A549 (cell line): ENCODE measurements at places on chromosomes 1 and 21. TPM values are rescaled to one million over a fixed set of nuclear protein-coding genes. Genes with fewer than 3 reads are reported as not detected.

DNA sequence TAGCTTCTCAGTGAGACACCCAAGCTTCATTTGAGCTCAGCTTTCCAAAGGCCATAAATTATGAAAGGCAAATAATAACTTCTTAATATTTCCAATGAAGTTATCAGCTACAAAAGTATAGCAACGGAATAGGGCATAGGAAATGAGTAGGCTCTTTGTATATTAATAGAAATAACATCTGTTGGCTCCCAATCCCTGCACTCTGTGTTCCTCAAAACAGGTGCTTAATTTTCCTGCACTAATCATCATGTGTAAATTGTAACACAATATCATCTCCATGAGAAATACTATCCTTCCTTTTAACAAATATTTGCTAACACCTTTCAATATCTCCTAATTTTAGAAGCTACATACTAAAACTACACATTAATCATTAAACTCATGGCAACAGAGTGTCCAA lies 19.2 kb upstream of the IFI44L start:
- no peak for DNase-seq

DNA sequence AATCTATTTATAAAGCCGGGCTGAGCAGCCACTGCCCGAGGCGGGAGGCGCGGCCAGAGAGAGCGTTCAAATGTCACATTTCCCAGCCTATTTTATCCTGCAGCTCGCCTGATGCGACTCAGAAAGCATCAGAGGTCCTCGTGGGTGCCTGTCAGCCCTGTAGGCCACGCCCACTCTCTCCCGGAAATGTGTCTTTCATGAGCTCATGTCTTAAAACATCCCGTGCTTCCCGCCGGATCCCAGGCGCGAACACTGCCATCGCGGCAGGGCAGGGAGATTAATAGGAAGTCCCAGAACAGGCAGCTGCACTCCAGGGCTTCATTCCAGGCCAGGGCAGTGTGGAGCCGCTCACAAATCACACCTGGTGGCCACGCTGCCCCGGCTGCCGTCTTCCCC lies 117.5 kb downstream of the PRDM16 start:
- DNase-seq, result no peak

DNA sequence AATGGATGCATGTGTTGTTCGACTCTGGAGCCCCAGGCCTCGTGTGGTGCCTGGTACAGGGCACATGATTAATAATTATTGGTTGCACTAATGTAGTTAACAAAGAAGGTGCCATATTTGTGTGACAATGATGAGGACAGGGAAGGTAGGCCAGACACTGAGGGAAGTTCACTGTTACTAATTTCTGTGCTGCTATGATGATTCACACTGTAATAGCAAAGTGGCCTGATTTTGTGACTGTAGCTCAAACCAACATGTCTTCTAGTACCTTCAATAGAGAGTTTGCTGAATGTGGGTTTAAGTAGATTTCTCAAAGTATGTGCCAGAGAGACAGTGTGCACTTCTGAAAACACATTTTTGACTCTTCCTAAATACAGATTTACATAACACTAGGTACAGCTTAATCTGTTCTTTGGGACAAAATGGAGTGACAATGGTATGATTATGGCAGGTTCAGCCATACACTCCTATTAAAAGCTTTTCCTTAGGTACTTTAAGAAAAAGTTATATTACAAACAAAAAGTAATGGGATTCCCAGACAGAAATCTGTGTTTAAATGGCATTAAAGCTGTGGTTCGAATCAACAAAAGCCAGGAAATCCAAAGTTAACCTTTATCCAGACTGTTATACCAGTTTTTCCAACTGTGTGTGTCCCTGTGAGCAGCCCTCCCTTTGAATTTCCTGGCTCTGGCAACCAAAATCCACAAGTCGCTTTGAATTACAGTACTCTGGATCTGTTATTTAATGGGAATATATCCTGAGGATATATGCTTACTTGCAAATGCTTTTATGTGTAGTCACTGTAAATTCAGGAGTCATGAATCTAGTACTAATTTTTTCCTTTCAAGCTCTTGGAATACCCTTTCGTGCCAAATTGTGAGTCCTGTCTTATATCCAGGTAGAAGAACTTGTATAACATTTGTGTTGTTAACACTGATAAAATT lies 277.1 kb upstream of the SGIP1 start:
- DNase-seq, result no peak

- no peak for DNase-seq
Measured at GRCh38 chr1:145689922-145690321, 17.2 kb downstream of the PDZK1 start.

- no peak for DNase-seq
Measured at GRCh38 chr1:44553127-44553758, 121.0 kb downstream of the TMEM53 start.

DNA sequence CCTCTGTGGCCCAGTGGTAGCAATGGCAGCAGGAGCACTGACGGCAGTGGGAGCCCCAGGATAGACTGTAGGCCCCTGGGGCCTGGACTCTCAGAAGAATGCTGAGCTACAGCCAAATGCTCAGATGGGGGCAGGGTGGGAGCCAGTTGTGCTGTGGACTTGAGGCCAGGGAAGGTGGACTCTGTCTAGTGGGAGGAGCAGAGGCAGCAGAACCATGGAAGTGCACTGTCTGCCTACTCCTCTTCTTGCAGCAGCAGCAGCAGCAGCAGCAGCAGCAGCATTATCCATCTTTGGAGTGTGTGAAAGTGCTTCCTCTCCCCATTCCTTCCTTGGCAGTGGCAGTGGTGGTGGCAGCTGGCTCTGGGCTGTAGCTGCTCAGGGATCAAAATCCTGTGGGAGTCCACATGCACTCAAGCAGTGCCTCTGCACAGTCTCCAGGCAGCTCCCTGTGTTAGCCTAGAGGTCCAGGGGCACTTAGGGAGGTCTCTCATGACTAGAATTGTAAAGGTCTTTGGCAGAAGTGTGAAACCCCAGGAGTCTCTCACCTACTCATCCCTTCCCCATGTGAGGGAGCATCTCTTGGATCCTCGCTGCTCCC lies 917.9 kb upstream of the B3GALT2 start:
- DNase-seq, result no peak

- DNase-seq, result no peak
Measured at GRCh38 chr21:38839328-38840286, 33.9 kb downstream of the ETS2 start.

DNA sequence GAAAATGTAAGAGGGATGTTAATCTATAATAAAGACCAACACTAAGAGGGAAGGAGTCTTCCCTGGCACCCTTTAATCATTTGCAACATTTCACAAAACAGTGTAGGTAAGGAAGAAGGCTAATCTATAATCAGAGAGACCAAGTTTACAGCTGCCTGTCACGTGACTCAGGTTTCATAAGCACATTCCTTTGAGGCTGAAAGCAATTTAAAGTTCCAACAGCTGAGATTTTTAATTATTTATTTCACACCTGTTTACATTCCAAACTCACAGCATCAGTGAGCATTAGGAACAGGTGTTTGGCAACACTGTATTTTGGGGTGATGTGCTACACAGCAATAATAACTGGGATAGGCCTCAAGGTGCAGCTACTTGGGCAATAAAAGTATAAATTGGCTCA lies 75.7 kb upstream of the PGBD5 start:
- DNase-seq, result no peak

- peak; percentile 72 for DNase-seq
Measured at GRCh38 chr1:108747171-108747850, 837 bp downstream of the STXBP3 start.

- peak; percentile 49 for DNase-seq
Measured at GRCh38 chr1:185565302-185565701, 168.9 kb upstream of the HMCN1 start.

GNG12 gene
- polyA plus RNA-seq, result 91.4 to 96.1 TPM (median 91.8 TPM) in 3 replicates

NCSTN gene
- 40.5 to 44.6 TPM (median 41.6 TPM) in 3 replicates for polyA plus RNA-seq

BTBD8 gene
- polyA plus RNA-seq, result 0.80 to 1.2 TPM (median 0.93 TPM) in 3 replicates

RYR2 gene
- polyA plus RNA-seq, result under 0.01 TPM in 1 of 3 replicates, not detected in the others

TINAGL1 gene
- polyA plus RNA-seq, result 0.88 to 1.2 TPM (median 1.1 TPM) in 3 replicates

CYYR1 gene
- polyA plus RNA-seq, result not detected in 3 replicates
